ENCODE measurements at places on chromosomes 11 and 22.

GRCh38 chr22:34702279-34702678 lies 363.7 kb upstream of the ISX start:
- DNase-seq = peak; percentile 67

GRCh38 chr11:84408946-84409411 lies 1122.8 kb upstream of the CCDC90B start:
- no peak for DNase-seq

DNA sequence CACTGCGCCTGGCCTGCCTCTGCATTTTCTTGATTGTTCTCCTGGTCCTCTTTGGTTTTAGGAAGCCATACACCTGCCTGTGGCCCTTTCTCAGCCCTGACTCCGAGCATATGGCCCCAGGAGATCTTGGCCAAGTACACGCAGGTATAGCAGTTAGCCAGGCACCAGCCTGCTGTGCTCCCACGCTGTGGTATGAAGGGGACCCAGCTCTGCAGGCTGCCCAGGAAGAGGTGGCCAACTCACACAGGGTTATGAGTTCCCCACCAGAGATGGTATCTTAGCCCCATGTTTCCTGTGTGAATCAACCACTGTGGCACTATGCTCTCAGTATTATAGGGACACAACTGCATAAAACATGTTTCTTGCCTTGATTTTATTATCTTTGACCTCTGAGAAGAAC lies 31.1 kb downstream of the SGSM3 start:
- DNase-seq = no peak

DNA sequence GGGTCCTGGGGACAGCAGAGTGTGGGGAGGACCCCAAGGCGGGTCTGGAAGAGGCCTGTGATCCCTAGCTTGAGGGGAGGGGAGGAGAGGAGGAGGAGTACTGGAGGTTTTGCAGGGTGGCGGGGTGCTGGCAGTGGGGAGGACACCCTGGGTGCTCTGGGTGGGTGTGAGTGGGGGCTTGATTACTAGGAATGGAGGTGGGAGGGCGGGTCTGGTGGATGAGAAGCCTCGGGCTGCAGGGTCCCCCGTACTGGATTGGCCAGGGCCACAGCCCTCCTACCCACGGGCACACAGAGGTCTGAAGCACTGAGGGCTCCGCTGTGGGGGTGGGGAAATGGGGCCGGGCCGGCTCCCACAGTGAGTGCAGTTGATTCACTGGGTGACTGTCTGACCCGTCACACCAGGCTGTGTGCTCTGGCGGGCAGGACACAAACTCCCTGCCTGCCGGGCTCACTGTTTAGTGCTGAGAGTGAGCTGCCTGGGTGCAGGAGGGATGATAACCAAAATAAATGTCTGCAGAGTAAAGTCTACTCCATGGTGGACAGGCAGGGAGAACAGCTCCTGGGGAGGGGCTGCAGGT lies 114.2 kb downstream of the CACNA1I start:
- DNase-seq = no peak

DNA sequence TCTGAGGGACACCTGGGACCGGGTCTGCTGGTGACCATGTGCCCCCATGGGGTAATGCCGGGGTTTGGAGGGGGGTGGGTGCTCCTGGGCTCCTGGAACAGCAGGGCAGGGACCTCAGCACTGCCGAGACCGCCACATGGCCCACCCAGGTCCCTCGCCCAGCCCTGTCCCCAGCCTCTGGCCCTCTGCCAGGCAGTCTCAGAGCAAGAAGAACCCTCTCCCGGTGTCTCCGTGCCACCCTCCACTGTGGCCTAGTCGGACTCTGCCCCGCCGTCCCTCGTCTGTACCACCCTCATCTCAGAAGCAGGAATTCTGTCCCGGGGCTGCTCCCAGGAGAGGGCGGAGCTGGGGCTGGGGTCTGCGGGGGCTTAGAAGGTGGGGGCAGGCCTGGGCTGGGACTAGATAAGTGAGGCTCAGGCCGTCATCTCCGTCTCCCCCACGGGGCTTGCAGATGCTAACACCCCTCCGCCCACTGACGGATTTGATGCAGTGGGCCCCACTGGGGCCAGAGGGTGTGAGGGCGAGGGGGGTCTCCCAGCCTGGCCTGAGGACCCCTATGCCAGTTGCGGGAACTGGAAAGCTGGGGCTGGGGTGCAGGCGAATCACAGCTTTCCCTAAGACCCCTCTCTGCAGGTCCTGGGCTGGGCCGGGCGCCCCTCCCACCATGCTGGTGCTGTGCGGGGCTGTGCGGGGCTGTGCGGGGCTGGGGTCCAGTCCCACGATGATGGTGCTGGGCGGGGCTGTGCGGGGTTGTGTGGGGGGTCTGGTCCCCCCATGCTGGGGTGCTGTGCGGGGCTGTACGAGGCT lies 1.1 kb downstream of the MUC5AC start:
- DNase-seq = no peak

DNA sequence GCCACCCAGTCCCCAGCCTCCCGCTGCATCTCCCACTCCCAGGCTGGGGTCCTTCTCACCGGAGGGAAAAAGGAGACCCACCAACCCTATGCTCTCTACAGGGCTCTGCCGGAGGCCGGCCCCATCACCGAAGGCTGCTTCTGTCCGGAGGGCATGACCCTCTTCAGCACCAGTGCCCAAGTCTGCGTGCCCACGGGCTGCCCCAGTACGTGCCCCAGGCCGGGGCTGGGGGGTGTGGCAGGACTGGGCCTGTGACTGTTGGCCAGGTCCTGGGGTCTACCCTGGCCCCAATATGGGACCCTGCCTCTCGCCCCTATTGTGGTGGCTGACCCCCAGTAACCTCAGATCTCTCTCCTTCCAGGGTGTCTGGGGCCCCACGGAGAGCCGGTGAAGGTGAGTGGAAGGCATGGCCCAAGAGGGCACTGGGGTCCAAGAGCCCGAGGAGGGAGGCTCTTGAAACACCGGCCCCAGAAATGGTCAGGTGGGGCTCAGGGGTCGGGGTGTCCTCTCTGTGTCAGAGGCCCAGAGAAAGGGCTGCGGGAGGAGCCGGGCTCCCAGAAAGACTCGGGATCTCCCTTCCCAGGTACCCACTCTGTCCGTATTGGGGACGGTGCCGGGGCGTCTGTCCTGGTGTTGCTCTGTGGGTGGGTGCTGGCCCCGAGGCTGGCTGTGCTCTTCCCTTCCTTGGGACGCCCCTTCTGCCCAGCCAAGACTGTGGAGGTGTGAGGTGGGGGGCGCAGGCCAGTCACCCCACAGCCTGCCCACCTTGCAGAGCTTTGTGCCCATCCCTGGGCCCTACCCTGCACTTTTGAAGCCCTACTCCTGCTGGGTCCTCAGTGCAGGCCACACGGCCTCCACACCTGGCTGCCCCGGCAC lies 26.1 kb upstream of the MUC5B start:
- no peak for DNase-seq

DNA sequence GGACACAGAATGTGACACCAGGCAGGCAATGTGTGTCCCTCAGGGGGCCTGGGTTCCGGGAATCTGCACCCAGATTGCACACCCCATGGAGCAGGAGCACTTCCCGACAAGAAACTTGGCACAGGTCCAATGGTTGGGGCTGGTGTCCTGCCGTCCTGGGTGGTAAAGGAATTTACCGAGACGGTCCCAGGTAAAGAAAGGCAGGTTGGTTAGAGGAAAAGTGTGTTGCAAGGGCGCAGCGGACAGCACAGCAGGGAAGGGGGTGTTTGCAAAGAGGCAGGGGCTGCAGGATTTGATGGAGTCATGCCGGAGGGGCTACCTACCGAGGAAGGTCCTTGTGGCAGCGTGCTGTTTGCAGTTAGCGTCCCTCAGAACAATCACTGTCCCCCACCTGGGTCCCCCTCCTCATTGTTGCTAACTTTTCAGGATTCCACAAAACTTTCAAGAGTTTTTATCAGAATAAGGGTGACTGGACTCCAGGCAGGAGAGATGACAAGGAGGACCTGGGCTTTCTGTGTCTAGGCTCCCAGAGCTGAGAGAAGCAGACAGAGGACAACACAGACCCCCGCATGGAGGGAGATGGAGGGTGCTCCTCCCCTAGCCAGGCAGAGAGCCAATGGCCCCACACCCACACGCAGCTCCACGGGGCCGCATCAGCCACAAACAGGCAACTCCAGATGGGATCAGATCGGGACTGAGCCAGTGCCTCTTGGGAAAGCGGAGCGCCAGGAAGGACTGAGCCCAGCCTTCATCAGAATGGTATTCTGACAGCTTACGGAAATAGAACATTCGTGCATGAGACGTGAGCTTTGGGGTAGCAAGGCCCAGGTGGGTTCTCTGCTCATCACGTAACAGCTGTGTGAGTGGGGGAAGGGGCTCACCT lies 1423.9 kb downstream of the BRD1 start:
- no peak for DNase-seq

- DNase-seq = no peak
These were observed 77.9 kb upstream of the TIMP3 start for GRCh38 chr22:32723643-32724042.

GRCh38 chr22:19358195-19358594 lies 66.7 kb upstream of the CLTCL1 start:
- DNase-seq = no peak

DNA sequence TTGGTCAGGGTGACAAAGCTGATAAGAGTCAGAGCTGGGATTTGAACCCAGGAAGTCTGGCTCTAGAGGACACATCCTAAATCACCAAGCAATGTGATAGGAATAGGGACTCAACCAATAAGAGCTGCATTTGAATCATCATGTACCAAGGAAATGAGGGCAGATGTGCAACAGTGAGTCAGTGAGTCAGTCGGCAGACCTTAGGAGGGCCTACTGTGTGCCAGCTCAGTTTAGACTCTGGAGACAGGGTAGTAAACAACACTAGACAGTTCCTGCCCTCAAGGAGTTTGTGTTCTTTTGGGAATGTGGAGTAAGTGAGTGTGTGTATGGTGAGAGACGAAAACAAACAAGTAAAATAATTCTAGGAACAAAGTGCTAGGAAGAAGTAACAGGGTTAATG lies 11.2 kb downstream of the IL10RA start:
- DNase-seq = no peak

GRCh38 chr22:43334378-43334777 lies 8.8 kb downstream of the SCUBE1 start:
- DNase-seq = no peak

GRCh38 chr11:34207487-34208180 lies 102.2 kb downstream of the NAT10 start:
- DNase-seq = no peak

DNA sequence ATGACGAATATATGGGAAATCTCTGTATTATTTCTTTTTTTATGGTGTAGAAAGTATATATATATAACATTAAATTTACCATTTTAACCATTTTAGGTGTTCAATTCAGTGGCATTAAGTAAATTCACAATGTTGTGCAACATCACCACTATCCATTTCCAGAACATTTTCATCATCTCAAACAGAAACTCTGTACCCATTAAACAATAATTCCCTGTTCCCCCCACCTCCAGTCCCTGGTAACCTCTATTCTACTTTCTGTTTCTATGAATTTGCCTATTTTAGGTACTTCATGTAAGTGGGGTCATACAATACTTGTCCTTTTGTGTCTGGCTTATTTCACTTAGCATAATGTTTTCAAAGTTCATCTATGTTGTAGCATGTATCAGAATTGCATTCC lies 15.3 kb upstream of the PTS start:
- DNase-seq = no peak

DNA sequence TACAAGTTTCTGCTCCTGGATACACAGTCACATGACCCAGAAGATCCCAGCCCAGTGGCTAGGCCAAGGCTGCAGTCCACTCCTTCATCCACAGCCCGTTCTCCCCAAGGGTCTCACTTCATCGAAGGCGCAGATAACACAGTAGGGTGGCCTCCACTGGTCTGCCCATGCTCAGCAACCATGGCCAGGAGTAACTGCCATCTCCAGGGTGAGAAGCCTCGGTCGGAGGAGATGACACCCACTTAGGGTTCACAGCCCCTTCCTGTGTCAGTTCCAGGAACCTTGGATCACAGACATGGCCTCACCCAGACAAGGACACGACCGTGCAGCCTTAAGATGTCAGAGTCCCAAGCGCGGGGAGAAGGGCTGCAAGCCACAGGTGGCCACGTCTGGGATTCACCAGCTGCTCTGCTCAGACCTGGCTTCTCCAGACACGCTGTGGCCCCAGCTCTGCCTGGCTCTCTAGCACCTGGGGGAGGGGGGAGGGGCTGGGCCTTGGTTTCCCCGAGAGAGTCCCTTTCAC lies 2.6 kb downstream of the BET1L start:
- DNase-seq = no peak

DNA sequence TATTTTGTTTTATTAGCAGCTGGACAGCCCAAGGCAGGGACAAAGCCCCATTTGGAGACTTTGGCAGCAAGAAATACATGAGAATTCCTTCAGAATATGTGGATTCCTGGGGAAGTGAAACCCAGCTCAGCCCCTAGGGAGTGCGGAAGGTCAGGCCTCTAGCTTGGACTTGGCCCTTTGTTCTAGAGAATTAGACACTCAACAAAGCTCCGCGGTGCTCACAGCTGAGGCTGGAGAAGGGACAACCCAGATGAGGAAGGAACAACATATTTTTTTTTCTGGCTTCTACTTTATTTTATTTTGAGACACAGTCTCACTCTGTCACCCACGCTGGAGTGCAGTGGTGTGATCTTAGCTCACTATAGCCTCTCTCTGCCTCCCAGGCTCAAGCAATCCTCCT lies 44.7 kb upstream of the SEPTIN5 start:
- DNase-seq = no peak

DNA sequence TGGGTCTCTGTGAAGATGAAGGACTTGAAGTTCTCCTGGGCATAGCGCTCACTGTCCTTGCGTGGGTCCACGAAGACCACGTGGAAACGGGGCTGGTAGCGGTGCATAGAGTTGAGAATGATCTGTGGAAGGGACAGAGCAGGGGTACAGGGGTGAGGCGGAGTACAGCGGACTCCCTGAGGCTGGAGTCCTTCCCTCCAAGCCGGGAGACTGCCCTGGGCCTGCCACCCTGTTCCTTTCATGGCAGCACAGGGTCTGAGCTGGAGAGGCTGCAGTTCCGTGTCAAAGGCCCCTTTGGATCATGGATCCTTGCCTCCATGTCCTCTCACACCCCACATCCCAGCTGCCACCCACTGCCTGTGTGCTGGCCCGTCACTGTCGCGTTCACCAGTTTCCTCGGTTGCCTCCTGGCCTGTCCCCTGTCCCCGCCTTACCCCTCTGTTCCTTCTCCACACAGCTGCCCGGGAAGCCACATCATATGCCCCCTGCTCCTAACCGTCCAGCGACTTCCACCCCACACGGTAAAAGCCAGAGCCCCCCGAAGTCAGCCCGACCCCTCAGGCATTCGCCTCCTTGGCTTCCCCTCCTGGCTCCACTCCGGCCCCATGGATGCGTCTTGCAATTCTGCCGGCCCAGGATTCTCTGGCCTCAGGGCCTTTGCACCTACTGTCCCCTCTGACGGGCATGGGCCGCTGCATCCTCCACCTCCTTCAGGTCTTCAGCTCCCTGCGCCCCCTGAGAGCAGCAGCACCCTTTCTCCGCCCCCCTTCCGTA lies 3.4 kb upstream of the NUDT8 start:
- no peak for DNase-seq

GRCh38 chr11:13140028-13140870 lies 131.1 kb downstream of the RASSF10 start:
- peak; percentile 76 for DNase-seq

Measured in NCI-H2029 (cell line).